ENCODE measurements at places on chromosomes 5 and 9.

GRCh38 chr5:131943916-131944315, 1.5 kb downstream of the MEIKIN start:
- DNase-seq, result no peak

DNA sequence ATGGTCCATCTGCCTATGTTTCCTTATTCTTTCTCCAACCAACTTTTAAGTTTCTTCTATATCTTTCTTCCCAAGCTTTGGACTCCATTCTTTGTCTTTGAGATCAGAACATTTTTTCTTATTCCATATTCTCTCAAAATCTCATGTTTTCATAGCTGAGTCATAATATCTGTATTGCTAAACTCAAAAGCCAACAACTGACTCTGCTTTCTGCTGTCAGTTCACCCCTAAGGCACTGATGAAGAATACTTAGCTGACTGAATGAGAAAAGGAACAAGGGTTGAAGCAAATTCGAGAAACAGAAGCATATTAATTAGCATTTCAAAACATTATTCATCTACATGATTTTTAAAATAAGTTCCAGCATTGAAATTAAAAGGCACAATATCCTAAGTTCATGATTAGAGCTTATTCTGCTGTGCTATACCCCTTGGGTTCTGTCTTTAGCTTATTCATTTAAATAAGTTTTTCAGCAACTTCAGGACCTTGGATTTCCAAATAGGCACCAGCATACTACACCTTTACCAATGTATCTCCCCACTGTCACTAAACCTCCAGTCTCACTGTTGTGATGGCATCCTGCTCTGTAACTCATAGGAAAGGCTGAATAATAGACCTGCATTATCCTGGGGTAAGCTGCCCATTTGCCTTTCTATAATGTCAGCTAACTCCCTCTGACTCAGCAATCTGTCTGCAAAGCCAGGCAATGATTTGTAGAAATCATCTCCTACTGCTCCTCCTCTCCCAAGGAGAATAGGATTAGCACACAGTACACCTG, 49.9 kb upstream of the C5orf46 start:
- DNase-seq, result no peak

- no peak for DNase-seq
Observed at GRCh38 chr9:92657296-92658094, 12.4 kb downstream of the IPPK start.

- DNase-seq, result no peak
Observed at GRCh38 chr5:133381041-133381440, 231.3 kb downstream of the FSTL4 start.

DNA sequence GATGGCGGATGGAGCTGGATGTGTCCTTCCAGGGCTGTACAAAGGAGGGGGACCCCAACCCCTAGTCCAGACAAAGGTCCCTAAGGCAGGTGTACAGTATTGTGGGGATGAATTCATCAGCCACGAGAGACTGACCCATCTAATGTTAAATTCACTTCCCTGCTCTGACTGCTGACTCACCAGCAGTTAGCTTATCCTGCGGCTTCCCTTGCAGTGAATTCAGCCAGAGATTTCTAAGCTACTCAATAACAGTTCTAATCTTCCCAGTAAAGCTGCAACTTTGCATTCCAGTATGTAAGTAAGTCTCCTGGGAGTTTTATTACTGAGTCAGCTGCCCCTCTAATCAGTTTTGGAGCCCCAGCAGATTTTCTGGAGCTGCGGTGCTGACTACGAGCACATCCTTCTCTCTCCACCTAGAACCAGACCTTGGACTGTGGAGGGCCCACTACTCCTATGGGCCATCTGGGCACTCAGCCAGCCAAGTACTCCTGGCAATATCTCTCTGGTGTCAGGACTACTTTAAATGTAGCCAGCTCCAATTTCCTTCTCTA, 16.1 kb downstream of the B4GALT1 start:
- DNase-seq, result no peak

DNA sequence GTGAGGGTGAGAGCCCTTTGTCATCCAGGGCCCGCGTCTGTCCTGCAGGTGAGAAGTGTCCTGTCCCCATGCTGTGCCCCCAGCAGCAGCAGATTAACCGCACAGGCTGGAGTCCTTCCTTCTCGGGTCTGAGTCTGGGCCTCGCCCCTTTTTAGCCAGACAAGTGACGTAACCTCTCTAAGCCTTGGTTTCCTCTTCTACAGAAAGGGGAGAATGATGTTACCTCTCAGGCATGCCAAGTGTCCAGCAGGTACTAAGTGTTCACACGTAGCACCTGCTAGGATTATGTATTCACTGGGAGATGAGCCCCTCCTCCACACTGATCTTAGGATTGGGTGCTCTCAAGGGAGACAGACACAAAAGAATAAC, 6.9 kb downstream of the NEURL1B start:
- no peak for DNase-seq

DNA sequence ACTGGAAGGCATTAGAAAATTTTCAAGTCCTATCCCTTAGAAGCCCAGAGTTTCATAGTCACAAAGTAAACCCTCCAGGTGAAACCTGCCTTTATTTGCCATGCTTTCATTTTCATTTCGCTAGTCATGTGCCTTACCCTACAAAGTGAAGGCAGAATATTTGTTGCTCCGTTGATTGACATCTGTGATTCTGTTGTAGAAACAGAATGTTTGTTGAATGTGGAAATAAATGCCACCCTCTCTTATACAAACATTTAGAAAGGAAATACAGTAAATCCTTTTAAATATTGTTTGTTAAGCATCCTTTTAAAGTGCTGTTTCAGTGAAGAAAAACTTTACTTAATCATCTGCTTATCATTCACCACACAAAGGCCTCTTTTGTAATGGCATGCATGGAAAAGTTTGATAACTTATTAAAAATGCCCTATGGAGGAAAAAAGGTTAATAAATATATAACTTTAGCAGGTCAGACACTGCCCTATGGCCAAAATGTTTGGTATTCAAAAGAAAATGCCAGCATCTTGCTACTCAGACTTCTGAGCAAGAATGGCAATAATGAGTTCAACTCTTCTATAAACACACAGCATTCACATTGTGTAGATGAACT, 34.3 kb upstream of the CAST start:
- no peak for DNase-seq

GRCh38 chr5:85646036-85646435, 971.7 kb upstream of the COX7C start:
- DNase-seq, result no peak

- DNase-seq, result no peak
Observed at GRCh38 chr5:146032911-146033310, 72.5 kb downstream of the PLAC8L1 start.

DNA sequence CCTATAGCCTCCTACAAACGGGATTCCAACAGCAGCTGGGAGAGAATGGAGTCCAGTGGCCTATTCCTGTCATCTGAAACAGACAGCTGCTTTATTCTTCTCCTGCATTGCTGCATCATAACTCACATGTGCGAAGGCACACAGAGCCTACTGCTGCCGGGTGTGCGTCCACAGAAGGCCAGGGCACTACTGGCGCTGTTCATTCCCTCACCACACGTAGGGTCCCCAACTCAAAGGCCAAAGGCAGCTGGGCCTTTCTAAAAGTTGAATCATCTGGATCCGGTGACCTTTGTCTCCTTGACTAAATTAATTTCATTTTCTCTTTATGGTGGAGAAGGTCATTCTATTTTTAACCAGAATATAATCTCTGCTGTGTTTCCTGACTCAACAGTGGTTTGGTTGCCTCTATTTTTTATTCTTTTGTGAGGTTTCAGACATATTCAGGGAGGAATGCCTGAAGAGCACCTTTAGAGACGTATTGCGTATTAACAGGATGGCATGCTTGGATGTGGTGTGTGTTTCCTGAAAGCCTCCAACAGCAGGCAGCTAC, 10.8 kb upstream of the SPATA24 start:
- no peak for DNase-seq

GRCh38 chr9:79883073-79883645, 311.4 kb downstream of the TLE4 start:
- no peak for DNase-seq

GRCh38 chr9:107874591-107875369, 385.2 kb upstream of the KLF4 start:
- DNase-seq, result no peak

DNA sequence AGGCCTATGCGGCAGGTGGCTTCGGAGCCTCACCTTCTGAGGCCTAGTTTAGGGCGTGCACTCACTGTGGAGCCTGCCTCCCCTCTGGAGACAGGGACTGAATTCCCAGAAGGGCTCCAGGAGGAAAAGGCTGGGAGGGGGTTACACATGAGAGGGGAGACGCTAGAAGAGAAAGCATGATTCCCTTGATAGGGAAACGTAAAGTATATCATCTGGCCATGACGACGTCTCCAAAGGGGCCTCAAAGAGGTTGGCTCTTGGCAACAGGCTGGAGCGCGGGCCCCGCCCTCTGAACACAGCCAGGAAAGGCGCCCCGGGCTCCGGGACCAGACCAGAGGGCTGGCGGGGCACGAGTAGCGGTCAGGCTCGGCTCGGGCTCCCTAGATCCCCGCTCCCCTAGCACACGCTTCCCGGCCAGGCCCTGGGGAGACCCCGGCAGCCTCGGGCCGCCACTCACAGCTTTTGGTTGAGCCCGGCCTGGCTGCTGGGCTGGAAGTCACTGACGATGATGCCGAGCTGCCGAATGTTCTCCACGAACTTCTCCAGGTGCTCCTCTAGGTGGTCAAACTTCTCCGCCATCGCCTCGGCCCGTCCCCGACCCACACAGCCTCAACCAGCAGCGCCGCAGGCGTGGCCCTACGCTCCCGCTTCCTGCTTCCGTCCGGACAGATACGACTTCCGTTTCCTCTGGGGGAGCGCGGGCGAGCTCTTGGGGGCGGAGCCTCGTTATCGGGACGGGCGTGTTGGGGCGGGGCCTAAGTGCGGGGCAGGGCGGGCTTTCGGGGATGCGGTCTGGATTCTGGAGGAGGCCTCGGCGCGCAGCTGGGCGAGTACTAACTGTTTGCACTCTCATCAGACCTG, at the start of gene MED10:
Gene MED10 (minus strand): TSS at position 643 of the 861 bp plus-strand sequence. CDS start 64 bp downstream, at position 579.
- peak; percentile 41 for DNase-seq

DNA sequence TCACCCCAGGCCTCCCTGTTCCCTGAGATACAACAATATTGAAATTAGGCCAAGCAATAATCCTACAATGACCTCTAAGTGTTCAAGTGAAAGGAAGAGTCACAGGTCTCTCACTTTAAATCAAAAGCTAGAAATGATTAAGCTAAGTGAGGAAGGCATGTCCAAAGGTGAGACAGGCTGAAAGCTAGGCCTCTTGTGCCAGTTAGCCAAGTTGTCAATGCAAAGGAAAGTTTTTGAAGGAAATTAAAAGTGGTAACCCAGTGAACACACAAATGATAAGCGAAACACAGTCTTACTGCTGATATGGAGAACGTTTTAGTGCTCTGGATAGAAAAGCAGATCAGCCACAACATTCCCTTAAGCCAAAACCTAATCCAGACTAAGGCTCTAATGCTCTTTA, 39.8 kb downstream of the PTAR1 start:
- DNase-seq, result no peak

GRCh38 chr5:176788091-176788490, 22.3 kb upstream of the UNC5A start:
- DNase-seq, result no peak

GRCh38 chr5:28967848-28968247, 1929.5 kb upstream of the CDH9 start:
- DNase-seq, result no peak

DNA sequence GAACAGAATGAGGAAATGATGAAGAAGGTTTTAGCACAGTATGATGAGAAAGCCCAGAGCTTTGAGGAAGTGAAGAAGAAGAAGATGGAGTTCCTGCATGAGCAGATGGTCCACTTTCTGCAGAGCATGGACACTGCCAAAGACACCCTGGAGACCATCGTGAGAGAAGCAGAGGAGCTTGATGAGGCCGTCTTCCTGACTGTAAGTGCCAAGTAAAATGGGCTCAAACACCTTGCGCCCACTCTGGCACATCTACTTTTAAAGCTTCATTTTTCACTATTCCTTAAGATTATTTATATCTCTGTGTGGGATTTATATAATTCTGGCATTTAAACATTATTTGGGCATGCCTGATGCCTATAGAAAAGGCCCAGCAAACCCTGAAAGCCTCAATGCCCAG, 55.6 kb downstream of the CMYA5 start:
- DNase-seq, result no peak

- no peak for DNase-seq
Observed at GRCh38 chr9:114282926-114283325, 40.0 kb upstream of the ORM1 start.

- DNase-seq, result no peak
Observed at GRCh38 chr5:149999359-149999758, 1.1 kb downstream of the TIGD6 start.

DNA sequence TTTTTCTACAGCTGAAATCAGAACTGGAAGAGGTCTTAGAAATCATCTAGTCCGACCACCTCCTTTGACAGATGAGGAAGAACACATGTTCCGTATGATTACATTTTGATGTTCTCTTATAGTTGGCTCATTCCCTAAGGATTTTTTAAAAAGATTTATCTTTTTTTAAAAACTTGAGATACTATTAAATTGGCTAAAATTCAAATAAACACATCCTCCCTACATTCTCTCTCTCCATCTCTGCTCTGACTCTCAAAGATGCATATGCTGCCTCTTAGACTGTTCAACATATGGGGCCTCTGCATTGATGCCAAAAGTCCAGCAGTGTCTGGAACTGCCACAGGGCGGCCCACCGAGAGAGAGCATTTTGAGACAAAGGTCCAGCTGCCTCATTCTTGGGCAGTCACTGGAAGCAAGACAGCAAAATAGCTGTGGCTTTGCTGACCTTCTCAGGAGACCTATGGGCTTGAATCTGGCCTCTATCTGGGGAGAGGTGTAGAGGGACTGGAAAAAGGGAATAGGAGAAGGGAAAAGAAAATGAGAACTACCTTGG, 12.8 kb upstream of the TSSK1B start:
- no peak for DNase-seq

- DNase-seq, result no peak
Observed at GRCh38 chr5:155303120-155303519, 289.6 kb downstream of the KIF4B start.

GRCh38 chr9:100426189-100426529, 784 bp upstream of the MSANTD3 start:
- no peak for DNase-seq

DNA sequence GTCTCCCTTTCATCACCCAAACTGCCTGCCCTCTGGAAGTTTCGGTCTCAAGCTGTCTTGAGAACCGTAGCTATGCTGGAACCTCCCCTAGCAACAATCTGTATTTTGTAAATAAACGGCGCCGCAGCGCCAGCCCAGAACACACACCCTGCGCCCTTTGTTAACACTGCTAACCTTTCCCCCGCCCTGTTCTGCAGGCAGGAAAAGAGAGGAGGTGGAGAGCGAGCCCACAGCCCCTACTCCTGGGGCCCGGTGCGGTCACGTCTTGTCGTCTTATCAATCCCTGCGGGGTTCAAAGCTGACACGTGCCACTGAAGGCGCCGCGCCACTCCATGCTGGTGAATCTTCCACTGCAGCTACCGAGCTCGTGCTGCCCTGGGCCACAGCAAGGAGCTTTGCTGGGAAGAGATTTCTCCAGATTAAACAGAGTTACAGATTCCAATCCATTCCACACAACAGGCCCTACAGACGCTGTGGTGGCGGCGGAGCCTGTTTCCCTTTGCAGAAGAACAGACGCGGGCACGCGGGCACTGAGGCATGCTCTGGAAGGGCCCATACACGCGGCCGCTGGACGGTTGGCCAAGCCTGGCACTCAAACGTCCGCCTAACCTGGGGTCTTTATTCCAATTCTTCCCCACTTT, 25.3 kb downstream of the ZDHHC11B start:
- no peak for DNase-seq

- no peak for DNase-seq
Observed at GRCh38 chr5:5572010-5572865, 149.8 kb downstream of the ICE1 start.

- no peak for DNase-seq
Observed at GRCh38 chr5:32055891-32056866, 117.9 kb downstream of the GOLPH3 start.
